NCI-H1105 (cell line): ENCODE measurements at places on chromosomes 1 and 21.
A peak's percentile ranks its signal among the peaks of the same experiment; 100 is the strongest.

- no peak for DNase-seq
Observed at GRCh38 chr1:229882621-229883020, 184.4 kb upstream of the GALNT2 start.

- DNase-seq = no peak
Observed at GRCh38 chr21:45357436-45358260, 47.3 kb upstream of the COL18A1 start.

- DNase-seq = no peak
Observed at GRCh38 chr1:173562813-173563212, 40.1 kb downstream of the SLC9C2 start.

DNA sequence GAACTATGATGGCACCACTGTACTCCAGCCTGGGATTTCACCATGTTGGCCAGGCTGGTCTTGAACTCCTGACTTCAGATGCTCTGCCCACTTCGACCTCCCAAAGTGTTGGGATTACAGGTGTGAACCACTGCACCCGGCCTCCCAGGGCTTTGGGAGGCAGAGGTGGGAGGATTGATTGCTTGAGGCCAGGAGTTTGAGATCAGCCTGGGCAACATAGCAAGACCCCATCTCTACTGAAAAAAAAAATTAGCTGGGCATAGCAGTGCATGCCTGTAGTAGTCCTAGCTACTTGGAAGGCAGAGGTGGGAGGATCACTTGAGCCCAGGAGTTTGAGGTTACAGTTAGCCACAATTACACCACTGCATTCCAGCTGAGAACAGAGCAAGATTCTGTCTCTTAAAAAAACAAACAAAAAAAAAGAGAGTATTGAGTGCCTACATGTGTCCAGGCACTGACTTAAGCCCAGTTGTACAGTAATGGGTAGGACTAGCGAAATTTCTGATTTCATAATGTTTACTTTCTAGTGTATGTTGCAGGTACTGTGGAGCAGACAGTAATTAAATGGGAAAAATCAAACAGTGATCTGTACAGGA lies 4.2 kb downstream of the MANEAL start:
- no peak for DNase-seq

DNA sequence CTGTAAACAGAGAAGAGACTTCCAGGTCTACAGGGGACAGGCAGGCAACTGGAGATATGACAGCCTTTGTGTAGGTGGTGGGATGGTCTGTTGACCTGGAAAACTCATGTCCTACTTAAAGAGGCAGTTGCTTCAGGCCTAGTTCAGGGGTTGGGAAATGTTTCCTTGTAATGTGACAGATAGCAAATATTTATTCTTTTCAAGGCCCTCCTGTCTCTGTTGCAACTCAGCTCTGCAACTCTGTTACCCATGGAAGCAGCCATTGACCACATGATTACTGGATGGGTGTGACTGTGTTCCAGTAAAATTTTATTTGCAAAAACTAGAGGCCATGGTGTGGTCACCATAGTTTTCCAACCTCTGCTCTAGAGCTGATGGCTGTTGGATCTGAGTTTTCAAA lies 341.9 kb downstream of the PTBP2 start:
- DNase-seq = no peak

DNA sequence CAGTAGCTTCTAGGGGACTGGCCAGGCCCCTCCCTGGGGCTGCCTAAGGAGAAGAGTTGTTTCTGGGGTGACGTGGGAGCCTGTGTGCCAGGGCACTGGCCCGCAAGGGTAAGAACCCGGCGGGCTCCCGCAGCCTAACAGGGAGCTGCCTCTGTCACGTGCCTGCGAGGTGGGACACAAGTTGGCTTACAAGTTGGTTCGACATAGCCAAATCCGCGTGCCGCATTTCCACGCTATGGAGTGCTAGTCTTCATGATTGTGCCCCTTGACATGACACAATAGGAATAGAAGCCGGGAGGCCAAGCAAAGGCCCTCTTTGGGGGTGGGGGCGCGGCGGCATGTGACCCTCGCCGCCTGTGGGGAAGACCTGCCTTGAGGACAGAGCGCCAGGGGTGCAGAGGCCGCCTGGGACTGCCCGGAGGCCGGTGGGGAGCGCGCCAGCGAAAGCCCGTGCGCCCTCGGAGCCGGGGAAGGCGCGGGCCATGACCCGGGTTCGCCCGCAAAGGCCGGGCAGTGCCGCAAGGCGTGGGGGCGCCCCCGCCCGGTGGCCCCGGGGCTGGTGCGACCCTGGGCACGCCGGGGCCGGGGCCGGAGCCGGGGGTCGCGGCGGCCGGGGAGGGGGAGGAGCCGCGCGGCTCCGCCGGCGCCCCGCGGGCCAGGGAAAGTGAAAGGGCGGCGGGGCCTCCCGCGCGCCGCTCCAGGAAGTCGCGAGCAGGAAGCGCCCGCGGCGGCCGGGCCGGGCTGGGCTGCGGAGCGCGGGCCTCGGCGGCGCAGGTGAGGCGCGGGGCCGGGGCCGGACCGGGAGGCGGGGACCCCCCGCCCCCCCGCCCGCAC lies at the start of gene SLC37A1:
TSS of gene SLC37A1 (plus strand) at position 702 of the 834 bp plus-strand sequence. CDS start 4,603 bp downstream, outside the sequence.
- DNase-seq = no peak

DNA sequence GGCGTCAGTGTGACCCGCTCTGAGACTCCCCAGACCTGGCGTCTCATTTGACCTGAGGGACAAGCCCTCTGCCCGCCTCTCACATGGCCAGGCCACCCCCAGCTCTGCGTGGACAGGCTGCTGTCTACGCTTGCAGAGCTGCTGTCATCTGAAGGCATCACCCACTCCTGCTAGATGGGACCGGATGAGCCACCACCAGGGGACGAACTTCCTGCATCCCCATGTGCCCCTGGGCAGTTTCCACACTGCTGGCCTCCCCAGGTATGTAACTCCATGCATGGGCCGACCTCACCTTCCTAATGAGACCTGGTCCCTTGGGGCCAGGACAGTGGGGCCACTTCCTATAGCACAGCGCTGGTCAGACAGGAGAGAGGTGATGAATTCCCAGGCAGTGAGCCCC lies 121.5 kb downstream of the PSMG1 start:
- DNase-seq = no peak

- peak; percentile 99 for DNase-seq
Observed at GRCh38 chr1:40040511-40041465, at the start of gene CAP1. Gene CAP1 (plus strand): TSS chr1:40040729. CDS start chr1:40059347, 18,618 bp downstream.

- peak; percentile 42 for DNase-seq
Observed at GRCh38 chr1:119743308-119743707, 25.4 kb downstream of the HMGCS2 start.

DNA sequence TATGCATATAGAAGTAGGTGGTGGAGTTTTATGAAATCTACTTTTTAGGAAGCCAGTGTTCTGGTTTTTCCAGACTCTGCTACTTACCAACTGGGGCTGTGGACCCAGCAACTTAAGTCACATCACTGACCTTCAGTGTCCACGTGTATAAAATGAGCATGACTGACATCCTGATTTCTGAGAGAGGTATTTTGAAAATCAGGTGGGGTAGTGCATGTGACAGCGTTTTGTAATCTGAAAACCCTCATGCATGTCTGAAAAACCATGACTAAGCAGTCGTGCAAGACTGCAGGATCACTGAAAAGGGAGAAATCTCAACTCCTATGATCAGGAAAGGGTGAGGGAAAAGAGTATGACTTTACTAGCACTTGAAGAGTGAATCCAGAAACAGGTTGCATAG lies 26.1 kb downstream of the CR1L start:
- DNase-seq = no peak

DNA sequence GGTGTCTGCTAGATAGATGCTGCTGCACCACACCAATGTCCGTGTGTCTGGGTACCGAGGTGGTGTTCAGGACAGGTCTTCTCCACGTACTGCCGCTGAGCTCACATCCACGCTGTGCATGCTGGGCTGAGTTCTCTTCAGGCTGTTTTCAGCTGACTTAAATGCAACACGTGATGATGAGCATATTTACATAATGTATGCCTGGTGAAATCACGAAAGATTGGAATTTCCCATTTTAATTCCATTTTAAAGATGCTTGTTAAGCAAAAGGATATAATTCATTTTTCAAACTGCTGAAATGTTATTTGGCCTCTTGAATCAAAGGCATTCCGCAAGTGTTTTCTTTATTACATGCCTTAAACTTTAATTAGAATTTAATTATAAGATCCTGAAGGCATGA lies 107.9 kb downstream of the FGGY start:
- DNase-seq = no peak

DNA sequence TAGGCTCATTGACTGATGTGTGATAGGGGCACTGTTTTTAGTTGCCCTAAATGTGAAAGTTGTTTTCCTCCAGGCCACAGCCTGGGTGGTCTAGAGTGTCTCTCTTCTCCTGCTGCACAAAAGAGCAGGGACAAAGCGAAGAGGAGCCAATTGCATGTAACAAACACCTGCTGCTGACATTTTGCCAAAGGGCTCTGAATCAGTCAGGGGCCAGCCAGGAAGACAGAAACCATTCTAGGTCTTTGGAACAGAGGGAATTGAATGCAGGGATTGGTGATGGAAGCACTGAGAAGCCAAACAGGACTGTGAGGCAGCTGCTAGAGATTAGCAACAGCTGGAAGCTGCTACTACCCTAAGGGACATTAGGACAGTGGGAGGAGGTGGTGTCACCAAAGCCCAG lies 185.3 kb upstream of the POU3F1 start:
- peak; percentile 22 for DNase-seq

- no peak for DNase-seq
Observed at GRCh38 chr1:243550276-243550675, 294.4 kb downstream of the SDCCAG8 start.

GRCh38 chr1:152110860-152111514 lies 4.3 kb downstream of the TCHH start:
- DNase-seq = peak; percentile 65

GRCh38 chr1:77407738-77408375 lies 126.0 kb downstream of the AK5 start:
- DNase-seq = no peak

- DNase-seq = no peak
Observed at GRCh38 chr21:15826147-15826780, 96.5 kb downstream of the USP25 start.

GRCh38 chr1:205914730-205915129 lies 28.5 kb downstream of the SLC26A9 start:
- no peak for DNase-seq

DNA sequence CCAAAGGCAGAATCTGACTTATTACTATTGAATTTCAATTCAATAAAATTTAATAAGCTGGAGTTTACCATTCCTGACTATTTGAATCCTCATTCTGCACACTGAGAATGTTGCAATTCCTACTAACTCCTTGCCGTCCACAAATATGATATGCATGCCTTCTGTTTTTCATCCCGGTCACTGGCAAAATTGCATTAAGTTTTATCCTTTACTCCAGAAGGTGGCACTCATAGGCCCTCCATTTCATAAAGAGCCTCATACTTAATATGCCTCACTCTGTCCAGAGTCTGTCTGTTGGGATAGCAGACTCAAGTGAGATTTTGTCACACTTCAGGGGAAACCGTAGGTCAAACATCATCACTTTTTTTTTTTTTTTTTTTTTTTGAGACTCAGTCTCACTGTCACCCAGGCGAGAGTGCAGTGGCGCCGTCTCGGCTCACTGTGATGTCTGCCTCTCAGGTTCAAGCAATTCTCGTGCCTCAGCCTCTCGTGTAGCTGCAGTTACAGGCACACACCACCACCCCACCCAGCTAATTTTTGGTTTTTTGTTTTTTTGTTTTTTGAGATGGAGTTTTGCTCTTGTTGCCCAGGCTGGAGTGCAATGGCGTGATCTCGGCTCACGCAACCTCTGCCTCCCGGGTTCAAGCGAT lies 27.3 kb downstream of the F11R start:
- peak; percentile 46 for DNase-seq

DNA sequence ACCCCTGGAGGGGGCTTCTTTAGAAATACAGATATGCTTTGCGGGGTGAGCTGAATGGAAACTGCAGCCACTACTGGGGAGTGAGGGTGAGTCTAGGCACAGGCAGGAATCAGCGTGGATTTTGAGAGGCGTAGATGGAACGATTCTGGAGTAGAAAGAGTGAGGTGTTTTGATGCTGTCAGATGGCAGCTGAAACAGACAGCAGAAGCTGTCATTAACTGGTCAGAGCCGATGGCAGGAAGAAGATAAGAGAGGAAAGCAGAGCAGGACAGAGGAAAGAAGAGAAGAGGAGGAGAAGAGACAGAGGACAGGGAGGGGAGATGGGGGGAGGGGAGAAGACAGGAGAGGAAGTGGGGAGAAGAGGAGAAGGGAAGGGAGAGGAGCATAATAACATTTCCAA lies 138.5 kb downstream of the LRIG2 start:
- no peak for DNase-seq

DNA sequence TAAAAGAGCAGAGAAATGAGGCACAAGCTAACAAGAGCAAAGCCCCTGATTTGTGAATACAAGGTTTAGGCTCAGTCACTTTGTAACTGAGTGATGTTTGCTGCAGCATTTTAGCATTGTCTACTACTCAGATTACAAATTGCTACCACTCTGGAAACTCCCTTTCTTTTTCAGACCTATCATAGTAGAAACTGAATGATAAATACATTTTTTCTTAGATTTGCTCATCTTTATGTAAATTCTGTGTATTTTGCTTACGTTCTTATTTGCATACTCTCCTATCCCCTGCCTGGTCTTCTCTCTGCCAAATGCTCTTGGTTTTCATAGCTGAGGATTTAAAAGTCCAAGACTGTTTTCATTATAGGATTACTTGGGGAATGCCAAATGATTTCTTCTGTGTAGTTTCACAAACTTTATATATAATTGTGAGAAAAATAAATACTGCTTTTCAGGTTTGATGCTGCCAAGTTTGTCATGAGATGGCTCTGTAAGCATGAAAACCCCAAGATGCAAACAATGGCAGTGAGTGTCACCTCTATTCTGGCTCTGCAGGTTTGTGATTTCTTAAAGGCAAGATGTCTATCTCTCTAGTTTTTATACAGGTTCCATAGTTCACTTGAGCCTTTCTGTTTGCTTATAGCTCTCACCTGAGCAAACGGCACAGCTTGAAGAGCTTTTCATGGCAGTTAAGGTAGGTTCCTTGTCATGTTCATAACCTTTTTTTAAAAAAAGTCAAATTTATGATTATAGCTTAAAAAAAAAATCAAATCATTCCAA lies 24.7 kb downstream of the ZYG11A start:
- DNase-seq = no peak

DNA sequence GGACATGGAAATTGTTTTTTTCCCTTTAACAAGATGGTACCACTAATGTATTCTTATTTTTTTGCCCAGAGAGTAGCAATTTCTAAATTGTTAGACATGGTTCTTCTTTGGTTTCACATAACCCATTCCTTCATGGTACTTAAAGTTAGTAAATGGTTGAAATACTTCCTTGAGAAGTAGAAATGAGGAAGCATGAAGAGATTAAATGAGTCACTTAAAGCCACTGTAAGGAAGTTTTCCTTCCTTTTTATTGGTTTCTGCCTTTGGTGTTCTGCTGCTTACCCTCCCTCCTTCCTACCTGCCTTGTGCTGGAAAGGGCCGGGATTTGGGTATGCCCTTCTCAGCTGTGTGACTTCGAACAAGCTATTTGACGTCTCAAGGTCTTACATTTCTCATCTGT lies 101.0 kb downstream of the KIF26B start:
- DNase-seq = no peak

DNA sequence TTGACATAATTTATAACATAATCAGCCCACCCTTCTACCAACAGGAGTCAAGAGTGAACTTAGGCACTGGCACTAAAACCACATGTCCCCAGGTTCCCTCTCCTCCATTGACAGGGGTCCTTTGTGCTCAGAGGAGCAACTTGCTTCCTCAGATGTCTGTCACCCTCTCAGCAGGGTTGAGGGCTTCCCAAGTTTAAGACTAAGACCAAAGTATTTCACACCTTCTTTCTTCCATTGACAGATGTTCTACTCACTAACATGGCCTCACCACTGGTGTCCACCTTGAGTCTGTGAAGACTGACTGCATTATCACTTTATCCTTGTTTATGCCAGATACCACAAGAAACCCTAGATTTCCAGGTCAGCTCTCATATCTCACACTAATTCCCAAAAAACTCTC lies 56.5 kb downstream of the CCDC18 start:
- no peak for DNase-seq
